ENCODE measurements at places on chromosomes 6 and 20.

DNA sequence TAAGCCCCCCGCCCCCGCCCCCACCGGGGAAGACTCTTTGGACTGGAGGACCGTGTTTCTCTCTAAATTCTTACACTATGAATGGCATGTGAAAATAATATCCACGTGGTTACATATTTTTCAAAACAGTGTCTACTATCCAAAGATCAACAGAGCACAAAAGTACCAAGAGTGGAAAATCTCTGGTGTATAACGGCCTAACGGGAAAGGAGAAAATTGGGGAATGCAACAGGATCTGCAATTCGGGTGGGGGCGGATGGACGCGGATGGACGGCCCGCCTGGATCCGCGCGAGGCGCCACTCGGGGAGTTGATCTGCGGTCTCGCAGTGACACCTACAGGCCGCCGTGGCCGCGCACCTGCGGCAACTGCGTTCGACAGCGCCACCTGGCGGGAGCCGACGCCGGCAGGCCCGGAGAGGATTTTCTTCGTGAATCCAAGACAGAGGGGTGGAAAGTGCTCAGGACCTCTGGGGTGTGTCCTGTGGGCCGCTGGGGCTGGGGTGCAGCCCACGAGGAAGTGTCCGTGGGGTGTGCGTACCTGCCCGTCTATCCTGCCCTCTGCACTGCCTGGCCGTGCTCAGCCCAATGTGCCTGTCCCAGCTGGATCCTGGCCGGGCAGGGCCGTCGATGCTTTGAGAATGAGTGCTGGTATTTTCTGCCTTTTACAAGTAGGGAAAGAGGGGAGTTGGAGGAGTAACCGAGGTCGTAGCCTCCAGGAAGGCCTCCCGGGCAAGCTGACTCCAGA, 18.6 kb downstream of the ANKRD60 start:
- DNase-seq = no peak

DNA sequence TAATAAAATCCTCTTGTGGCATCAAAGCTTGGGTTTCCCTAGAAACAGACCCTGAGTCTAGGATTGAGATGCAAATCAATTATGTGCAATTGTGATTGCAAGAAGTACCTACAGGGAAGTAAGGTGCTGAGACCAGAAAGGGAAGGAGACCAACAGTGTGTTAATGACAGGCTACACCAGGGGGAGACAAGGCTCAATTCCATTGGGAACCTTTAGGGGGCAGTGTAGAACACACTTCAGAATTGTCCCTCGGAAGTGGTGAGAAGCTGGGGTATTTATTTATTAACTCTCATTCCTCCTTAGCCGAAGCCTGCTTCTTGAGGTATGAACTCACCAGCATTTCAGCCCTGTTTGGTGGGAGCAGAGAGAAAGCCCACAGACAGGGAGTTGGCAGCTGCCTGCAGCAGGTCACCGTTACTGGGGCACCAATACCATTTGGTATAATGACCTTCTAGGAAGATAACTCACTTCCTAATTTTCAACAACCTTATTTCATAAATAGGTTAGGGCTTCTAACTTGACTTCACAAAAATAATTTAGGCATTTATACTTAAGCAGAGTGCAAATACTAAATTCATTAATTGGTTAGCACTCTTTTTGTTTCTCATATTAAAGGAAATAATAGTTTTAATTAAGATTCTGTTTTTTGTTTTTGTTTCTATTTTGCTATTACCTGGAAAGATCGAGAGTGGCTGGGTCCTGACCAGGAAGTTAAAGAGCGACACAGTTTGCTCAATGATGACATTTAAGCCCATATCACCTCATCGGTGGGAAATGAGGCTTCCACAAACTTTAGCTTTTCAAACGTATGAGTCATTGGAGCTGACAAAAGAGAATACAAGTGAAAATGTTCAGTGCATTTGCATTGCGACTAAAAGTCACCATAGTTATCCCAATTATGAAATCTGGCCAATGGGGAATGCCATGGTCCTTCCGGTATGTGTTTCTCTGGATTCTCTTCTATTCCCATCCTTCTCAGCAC, 94.8 kb downstream of the BTBD3 start:
- DNase-seq = no peak

DNA sequence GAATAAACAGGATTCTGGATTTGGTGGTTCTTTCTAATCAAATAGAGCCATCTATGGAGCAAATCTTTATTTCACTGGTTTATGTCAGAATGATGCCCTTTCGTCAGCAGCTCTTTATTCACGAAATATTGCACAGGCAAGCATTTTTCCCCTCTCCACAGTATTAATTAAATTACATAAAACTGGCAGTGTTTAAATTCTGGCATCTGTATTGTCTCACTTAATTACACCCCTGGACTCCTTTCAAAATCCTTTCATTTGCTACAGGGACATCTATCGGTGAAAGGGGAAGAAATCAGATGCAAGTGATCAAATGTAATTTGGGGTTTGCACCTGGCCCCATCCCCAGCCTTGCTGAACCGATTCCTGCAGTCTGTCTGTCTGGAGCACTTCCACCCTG, 801.9 kb downstream of the QKI start:
- DNase-seq = no peak

DNA sequence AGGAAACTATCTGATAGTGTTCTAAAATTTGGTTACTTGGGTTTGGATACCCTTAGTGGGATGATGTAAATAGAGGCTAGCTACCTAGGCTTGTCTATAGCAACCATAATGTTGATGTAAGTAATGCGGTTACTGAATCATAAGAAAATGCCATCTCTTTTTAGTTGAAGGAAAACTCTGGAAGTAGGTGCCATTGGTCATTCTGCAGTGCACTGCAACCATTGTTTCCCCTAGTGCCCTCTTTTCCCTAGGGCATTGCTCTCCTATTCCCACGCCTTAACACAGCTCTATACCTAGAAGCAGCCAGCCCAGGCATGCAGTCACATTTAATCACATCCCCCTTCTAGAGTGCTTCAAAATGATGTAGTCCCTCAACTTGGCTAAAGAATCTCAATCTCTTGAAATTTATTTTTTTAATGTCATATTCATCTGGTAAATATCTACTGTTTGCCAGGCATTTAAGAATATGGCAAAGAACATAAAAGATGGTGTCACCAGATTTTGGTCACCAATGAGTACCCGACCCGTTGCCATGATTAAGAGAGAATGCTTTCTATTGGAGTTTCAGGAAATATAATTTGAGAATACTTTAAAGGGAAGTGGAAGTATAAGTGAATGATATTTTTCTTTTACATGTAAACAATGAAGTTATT, 10.4 kb downstream of the LOC128125822 start:
- DNase-seq = no peak

DNA sequence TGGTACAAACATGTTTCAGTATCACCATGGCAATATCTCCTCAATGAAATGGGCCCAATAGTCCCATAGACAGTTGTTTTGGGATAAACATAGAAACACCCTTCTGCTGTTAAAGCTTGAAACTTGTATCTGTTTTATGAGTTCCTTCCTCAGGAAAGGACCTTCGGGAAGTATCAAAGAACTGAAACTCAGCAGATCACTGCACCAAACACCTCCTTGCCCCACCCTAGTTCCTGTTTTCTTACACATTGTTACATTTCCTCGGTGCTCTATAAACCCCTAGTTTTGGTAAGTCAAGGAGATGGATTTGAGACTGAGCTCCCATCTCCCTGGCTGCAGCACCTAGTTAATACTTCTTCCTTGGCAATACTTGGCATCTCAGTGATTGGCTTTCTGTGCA, 73.8 kb upstream of the ECI2 start:
- no peak for DNase-seq

- no peak for DNase-seq
Measured at GRCh38 chr6:21846541-21847451, 253.2 kb downstream of the SOX4 start.

Measured in SIG-M5 (cell line).